ENCODE measurements at places on chromosomes 4 and X.

DNA sequence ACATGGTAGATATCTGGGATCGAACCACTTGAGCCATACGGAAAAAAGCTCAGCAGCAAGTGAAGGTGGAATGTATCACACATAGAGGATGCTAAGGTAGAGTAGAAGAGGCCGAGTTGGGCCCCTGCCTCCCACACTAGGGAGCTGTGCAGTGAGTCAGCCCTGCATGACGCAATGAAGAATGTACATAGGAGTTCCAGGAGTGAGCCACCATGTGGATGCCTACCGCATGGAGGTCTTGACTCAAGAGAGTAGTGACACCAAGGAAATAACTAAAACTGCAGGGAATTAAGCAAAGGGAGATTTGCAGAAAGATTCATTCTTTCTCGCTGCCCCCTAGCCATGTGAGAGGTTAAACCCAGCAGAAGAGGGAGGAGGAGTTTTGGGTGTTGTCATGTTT lies 389.6 kb upstream of the IGFBP7 start:
- peak; percentile 63 for DNase-seq

GRCh38 chrX:110563282-110563681 lies 204.6 kb downstream of the RTL9 start:
- peak; percentile 87 for DNase-seq

- DNase-seq: no peak
Observed at GRCh38 chr4:4803216-4803911, 56.1 kb upstream of the MSX1 start.

- DNase-seq: no peak
Observed at GRCh38 chr4:139777757-139778156, 112.1 kb downstream of the MGST2 start.

DNA sequence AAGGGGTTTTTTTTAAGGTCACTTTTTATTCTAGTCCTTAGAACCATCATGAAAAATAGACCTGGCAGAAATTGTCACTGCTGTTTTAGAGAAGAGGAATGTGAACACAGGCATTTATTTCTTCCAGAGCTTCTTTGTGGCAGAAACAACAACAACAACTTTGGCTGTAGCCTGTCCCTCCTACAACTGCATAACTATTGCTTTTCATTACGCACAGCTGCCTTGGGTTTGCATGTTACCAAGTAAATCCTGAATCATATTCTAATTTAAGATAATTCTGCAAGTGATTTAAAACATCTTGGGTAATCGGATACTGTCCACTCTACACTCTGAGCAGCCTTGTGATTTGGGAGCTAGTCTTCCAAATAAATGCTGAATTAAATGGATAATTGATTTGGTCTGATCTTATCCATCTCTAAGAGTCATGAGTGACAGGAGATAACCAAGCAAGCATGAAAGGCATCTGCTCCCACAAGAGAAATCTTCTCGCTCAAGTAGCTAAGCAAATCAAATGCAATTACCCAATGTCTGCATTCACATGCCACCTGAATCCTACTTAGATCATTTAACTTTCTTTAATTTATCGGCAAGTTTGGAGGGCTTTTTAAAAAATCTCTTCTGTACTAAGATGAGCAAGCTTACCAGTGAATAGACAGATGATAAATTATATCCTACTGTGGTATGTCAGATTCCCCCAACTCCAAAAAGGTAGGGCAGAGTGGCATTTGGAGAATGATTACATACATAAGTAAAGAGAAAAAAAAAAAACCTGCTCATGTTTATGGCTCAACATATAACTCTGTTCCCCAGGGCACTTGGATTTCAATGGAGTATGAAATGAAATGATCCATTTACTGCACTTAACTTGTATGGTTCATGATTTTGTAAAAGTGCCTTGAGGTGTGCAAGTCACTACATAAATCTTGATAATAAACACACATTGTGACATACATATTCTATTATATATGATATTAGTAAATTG lies 73.6 kb downstream of the EGF start:
- DNase-seq: no peak

DNA sequence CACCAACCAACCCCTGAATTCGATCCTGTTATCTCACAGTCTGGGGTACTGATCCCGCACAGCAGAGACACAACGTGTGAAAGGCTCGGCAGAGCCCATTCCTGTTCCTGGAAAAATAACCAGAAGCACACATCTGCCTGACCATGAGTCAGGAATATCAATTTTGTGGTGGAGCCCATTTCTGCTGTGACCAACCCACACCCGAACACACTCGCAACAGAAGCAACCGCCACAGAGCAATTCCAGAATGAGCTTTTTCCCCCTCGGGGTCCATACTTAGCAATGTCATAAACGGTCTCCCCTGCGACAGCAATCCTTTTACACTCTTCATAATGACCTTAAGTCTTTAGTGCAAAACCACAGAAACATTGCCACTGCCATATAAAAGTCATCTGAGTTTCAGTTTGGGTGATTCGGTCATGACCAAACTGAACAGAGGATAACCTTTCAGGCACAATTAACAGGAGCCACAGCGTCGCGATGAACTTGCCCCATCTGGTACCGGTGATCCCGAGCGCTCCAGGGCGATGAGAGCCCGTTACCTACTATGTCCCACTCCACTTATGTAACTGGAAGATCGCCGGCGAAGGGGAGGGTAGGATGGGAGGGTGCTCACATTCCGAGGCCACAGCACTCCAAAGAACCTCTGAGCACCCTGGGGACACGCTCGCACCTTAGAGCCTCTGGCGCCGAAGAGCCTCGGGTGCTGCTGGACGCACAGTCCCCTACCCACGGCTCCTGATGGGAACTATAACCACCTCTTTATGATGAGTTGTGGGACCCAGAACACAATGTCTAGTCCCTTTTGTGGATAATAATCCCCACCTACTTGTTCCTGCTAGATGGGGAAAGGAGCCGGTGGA lies 1.1 kb downstream of the MECP2 start:
- DNase-seq: peak; percentile 59

GRCh38 chrX:39398963-39399261 lies 597.7 kb downstream of the MID1IP1 start:
- peak; percentile 10 for DNase-seq

- DNase-seq: peak; percentile 69
Observed at GRCh38 chr4:147830987-147831386, 99.1 kb downstream of the ARHGAP10 start.

GRCh38 chr4:8344377-8344776 lies 74.8 kb downstream of the HTRA3 start:
- no peak for DNase-seq

- DNase-seq: no peak
Observed at GRCh38 chr4:1713003-1713851, 1.1 kb upstream of the SLBP start.

DNA sequence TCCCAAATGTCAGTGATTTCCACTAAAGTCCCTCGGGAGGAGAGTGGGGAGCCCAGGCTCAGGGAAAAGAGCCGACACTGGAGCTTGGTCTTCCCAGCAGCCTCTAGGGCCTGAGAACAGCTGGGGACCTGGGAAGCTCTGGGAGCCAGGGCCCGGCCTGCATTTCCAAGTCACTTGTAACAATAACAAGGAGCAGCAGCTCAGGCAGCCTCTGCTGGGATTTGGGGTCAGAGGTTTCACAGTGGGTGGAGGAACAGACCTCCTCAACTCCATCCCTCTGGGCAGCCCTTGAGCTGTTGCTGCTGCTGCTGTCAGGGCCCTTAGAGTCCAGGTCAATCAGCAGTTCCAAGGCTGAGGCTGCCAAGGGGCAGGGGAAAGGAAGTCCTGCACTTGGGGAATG lies 11.1 kb downstream of the STARD8 start:
- DNase-seq: peak; percentile 16

DNA sequence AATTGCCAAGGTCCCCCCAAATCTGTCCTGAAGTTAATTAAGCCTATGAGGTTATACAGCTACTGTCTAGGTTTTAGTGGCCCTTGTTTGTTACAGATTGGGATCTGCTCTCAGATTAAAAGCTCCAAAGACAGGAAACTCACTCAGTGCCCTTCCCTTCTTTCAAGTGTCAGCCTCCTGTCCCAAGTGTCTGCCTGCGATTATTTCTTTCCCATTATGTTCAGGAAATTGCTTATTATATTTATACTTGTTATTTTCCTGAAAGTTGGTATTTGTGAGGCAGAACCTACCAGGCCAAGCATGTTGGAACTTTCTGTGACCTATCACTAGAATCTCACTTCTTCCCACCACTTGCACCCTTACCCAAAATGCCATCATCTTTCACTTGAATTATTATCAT lies 173.2 kb downstream of the AREG start:
- DNase-seq: no peak

- DNase-seq: no peak
Observed at GRCh38 chr4:96703265-96703664, 863.4 kb downstream of the PDHA2 start.

- no peak for DNase-seq
Observed at GRCh38 chr4:4820261-4820660, 39.2 kb upstream of the MSX1 start.

DNA sequence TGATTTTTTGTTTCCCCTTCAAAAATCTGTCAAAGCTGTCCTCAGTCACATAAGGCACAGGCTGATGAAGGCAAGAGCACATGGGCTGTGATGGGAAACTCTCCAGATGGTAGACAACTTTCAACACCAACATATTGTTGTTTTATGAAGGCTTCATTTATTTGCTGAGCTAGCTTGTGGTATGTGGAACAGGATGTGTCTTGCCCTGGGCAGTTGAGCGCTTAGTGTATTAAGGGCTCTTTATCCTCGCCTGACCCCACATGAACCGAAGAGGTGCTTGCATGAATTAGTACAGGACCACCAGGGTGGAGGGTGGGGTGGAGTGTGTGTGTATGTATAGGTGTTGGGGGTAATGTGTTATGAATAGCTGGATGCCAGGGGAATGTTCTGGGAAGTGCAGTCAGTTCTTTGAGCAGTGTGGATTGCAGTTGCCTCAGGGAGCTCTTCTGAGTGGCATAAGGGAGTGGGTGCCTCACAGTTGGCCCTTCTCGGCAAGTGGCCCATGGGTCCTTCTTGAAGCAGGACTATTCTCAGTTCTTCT lies 103.1 kb downstream of the PHEX start:
- DNase-seq: peak; percentile 93

DNA sequence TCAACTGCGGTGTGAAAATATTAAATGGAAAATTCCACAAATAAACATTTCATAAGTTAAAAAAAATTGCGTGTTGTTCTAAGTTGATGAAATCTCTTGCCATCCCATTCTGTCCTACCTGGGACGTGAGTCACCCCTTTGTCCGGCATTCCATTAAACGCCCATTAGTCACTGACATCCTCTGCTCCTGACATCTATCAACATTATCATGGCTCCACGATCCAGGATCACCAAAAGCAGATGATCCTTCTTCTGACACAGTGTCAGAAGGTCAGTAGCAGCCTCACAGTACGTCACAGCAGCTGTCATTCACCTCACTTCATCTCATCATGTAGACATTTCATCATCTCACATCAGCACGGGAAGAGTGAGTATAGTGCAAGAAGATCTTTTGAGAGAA lies 125.7 kb downstream of the ZNF827 start:
- peak; percentile 37 for DNase-seq

DNA sequence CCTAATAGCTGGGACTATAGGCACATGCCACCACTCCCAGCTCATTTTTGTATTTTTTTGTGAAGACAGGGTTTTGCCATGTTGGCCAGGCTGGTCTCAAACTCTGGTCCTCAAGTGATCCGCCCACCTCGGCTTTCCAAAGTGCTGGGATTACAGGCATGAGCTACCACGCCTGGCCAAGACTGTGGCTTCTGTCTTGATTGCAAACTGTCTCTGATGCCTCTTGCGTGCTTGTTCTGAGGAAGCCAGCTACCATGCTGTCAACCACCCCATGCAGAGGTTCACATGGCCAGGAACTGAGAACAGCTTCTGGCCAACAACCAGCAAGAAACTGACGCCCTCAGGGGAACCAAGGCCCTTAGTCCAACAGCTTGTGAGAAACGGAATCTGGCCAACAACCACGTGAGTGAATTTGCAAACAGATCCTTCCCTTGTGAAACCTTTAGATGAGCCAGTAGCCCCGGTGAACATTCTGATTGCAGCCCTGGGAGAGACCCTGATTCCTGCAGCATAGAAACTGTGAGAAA lies 71.2 kb downstream of the SUPT20HL2 start:
- DNase-seq: peak; percentile 89

DNA sequence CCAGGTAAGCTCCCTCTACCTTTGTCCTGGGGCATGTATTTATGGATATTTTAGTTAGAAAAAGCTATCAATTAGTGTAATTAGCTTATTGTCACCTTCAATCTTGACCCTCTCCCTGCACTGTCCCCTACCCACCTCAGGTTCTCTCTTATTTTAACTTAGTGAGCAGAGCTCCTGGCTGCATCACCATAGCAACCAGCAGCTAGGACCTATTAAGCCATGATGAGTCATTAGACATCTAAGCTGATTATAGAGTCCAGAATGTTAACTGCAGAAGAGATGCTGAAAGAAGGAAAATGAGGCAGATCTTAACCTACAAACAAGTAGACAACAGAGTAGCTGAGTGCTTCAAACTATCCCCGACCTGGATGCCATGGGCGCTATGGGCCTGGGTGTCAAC lies 36.6 kb downstream of the MAGEE2 start:
- peak; percentile 8 for DNase-seq

DNA sequence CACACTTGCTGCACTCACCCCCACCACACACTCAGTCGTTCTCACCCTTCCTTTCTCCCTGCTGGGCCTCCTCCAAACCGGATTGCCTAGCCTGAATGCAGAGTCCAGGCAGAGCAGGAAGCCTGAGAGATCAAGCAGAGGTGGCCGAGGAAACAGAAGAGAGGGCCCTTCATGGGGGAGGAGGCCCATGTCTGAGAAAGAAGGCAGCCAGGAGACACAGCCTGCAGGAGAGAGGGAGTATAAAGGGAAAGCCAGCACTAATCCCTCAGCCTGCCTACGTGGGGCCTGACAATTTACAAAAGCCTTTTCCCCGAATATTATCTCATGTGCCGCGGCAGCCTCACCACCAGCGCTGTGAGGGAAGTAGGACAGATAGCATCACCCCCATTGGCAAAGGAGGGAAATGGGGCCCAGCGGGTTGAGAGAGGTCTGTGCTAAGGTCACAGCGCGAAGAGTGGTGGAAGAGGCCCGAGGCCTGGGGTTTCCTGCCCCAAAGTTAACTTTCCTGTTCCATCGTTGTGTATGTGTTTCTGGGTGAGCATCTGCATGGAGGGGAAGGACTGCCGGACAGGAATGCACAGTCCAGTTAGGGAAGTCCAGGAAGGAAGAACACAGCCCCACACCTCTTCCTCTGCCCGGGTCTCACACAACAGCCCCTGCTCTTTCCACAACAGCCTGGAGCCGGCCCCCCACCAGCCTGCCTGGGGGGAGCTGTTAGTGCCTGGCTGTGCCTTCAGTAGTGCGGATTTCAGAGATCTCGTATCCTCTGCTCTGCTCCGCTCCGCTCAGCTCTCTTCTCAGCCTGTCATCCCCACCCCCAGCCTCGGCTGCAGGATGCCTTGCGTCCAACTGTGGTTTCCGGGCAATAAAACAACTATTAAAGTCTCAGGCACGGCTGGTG lies 50.9 kb upstream of the BCOR start:
- DNase-seq: no peak
